Urinary bladder (tissue), 4 donors: ENCODE measurements at places on chromosomes 5 and 9. TPM values are rescaled to one million over a fixed set of nuclear protein-coding genes. Genes with fewer than 3 reads are reported as not detected.

The CER1 gene
- not detected for polyA plus RNA-seq

The C5orf52 gene
- not detected for polyA plus RNA-seq

The TLE4 gene
- 28.7 TPM for polyA plus RNA-seq

The GIN1 gene
- 6.4 TPM for polyA plus RNA-seq

The TTC39B gene
- polyA plus RNA-seq, result 2.8 TPM
